ENCODE measurements at places on chromosomes 12 and 14.

GRCh38 chr12:122527478-122527944 is 462 bp downstream of the KNTC1 start:
- no peak for DNase-seq

DNA sequence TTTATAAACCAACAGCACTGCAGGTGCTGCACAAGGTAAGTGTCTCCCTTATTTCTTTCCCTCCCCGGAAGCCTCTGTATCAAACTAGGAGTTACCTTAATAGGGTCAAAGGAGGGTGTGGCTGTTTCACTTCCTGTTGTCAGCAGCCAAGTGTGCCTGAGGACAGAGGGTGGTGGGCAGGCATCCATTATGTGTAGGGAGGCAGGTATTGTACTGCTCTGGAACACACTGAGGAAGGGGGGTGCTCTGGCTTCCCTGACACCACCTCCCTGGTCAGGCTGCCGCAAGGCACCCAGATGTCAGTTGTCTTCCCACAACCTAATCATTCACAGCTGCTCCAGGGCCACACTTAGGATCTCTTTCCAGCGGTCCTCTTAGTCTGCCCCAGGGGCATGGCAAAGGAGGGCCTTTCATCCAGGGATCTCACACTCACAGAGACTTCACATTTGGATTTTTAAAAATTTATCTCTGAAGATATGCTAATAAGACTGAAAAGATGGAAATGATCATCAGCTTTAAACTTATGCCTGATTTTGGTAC is 132.0 kb upstream of the ARHGAP5 start:
- no peak for DNase-seq

DNA sequence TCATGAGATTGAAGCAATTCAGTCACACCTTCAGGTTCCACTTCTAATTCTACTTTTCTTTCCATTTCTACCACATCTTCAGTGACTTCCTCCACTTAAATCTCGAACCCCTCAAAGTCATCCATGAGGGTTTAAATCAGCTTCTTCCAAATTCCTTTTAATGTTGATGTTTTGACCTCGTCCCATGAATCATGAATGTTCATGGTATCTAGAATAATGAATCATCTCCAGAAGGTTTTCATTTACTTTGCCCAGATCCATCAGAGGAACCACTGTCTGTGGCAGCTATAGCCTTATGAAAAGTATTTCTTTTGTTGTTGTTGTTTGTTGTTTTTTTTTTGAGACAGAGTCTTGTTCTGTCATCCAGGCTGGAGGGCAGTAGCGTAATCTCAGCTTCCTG is 7.6 kb downstream of the RXYLT1 start:
- no peak for DNase-seq

DNA sequence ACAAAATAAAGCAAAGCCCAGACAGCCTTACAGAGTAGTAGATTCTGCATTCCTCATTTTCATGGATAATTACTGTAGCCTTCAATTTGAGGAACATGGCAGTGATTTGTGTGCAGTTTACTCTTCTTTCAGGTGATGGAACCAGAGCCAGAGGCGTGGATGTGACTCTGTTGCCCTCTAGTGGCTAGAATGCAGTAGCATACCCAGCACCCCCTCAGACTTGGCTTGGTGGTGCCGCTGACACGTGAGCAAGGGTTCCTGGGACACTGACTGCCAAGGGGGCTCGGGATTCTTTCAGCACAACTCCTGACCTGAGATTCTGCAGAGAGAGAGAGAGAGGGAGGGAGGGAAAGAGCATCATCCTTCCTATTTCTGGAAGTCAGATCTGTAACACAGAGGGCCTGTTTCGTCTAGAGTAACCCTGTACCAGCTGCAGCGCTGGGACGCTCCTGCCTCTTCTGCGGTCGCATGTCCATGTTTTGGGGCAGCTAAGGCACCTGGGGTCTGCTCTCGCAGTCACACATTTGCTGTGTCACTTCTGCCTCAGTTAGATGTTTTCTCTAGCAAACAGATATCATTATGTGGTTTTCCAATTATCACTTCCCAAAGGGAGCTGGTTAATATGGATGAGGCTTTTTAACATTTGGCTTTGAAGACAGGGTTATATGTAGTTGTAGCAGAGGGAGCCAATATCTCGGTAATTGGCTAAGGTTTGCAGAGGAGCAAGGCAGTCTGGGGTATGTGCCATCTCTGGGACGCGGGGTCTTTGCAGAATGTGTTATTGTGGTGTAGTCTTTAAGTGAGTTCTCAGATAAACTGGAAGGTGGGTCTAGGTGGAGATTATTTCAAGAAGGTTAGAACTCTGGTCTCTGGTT is 428.1 kb downstream of the NRXN3 start:
- peak; percentile 32 for DNase-seq

DNA sequence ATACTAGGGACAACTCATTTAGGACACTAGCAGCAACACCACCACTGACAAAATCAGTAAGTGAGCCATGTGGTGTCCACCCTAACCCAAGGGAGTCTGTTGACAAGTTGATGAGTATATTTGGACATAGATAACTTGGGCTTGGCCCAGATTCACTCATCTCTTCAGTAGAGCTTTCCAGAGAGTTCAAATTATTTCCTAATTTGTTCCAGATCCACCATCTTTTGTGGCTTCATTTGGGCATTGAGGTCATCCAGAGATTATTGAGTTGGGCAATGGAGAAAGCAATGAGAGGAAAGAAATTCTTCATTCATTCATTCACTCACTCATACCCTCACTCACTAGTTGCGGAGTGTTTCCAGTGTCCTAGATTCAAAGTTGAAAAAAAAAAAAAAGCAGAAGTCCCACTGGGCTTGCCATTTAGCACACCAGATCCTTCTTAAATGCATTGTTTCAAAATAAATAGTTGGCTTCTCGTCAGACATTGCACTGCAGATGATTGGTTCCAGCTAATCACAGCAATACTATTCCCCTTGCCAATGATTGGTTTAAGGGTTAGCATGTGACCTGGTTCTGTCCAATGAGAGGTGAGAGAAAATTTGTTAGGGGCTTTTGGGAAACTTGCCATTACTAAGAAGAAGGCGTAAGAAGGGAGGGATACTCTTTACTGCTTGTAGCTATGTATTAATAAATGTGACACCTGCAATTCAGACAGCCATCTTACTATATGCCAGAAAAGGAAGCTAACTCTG is 31.8 kb upstream of the WSCD2 start:
- DNase-seq = no peak

GRCh38 chr14:77897374-77897773 is 97.5 kb downstream of the ADCK1 start:
- DNase-seq = no peak

- no peak for DNase-seq
These were observed 1322.3 kb upstream of the TMEM132C start for GRCh38 chr12:126944684-126945083.

GRCh38 chr14:101027966-101028365 is 124.4 kb upstream of the RTL1 start:
- DNase-seq = no peak

GRCh38 chr12:124658806-124659402 is 91.5 kb upstream of the NCOR2 start:
- no peak for DNase-seq

DNA sequence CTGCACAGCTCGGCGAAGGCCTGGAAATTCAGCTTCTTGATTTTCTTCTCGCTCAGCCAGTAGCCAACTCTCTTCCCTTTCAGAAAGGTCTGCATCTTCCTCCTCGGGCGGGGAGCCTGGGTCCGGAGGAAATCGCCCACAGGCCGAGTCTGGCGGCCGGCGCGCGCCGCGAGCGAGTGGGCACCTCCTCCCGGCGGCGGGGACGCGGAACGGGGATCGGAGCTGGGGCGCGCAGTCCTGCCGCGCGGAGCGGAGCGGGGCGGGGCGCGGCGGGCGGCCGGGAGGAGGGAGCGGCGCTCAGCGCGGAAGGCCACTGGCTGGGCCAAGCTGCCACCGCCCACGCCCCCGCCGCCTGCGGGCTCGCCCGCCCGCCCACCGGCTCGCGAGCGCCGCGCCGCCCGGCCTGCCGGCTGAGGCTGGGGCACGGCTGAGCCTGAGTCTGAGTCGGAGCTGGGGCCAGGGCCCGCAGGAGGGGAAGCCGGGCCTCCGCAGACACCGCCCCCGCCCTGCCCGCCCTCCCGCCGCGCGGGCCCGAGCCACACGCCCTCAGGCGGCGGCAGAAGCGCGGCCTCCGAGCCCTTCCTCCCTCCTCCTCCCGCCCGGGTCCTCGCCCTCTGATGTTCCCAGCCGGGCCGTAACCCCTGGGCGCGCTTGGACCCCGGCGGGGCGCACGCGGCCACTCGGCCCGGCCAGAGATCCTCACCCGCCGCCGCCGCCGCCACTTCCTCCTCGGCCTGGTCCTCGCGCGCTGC is 480 bp downstream of the ITPK1 start:
- peak; percentile 80 for DNase-seq

- DNase-seq = no peak
These were observed 330.8 kb upstream of the SOX5 start for GRCh38 chr12:24280056-24280842.

- DNase-seq = no peak
These were observed 1.2 kb downstream of the SLCO1C1 start for GRCh38 chr12:20696181-20696905.

GRCh38 chr12:12645485-12645884 is 33.8 kb downstream of the CREBL2 start:
- no peak for DNase-seq

DNA sequence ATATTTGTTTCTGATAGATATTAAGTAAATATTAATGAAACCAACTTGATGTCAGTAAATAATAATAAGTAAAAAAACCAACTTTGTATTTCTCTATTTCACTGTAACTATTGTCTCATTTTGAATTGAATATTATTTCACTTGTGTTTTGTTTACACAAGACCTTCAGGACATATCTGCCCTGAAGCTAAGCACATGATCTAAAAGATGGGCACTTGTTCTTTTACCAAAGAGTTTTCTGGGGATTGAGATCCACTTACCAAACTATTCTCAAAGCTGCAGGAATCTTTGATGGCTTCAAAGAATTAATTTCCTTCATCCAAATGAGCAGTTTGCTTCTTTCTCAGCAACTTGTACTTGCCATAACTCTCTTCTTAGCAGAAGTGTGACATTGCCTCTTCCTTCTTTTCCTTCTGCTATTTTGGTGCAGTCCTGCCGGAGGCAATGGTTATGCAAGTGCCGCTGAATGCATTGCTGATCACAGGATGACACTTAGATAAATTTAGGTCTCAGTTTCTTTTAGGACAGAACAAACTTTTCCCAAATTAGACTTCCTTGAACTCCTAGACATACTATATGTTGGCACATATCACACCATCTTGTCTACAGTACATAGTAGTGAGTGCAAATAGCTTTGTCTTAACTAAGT is 9.2 kb downstream of the FAR2 start:
- no peak for DNase-seq

GRCh38 chr12:71430756-71431155 is 8.8 kb upstream of the LGR5 start:
- no peak for DNase-seq

Data from GM12891 (cell line).